ENCODE measurements at places on chromosomes 2 and 18.

DNA sequence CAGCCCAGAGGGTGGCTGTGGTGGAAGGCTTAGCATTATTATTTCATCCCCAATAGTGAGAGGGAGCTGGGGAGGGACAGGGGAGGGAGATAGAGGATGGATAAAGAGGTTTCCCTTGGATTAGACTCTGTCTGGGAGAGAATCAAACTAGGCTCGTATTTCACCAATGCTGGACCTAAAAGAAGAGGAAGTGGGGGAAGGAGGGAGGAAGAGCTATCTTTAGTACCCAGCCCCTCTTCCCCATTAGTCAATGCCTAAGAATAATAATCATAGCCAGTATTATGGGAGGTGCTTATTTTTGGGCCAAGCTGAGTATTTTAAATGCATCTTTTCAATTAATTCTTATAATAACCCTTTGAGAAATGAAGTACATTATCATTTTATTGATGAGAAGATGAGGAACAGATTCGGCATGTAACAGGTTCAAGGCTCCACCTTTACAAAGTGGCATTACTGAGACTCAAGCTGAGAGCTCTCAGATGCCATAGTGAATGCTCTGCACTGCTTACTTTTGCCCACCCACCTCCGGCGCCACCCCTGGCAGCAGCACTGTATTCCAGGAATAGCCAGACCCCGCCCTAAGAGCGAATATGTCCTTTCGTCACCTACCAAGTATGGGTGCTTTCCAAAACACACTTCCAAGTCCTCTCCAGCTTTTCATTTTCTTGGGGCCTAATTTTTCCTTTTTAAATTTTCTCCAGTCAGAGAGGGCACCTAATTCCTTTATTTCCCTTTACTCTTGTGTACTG lies 21.0 kb downstream of the PAX8 start:
- no peak for DNase-seq

- DNase-seq = no peak
Measured at GRCh38 chr2:25246558-25247290, 78.3 kb upstream of the POMC start.

DNA sequence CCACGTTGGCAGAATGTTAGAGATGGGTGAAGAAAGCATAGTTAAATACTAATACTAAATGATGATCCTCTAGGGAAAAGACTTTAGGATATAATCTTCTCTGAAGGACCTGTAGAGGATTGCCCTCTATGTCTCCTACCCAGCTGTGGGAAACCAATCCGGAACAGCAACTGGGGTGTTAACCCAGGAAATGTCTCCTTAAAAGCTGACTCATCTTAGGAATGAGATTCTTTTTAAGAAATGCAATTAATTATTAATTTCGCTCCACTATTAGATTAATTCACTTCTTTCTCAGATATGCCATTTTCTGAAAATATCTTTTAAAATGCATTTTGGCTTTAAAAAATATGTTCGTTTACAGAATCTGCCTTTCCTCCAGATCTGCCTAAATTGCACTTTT lies 7.4 kb downstream of the SCN3A start:
- DNase-seq = no peak

DNA sequence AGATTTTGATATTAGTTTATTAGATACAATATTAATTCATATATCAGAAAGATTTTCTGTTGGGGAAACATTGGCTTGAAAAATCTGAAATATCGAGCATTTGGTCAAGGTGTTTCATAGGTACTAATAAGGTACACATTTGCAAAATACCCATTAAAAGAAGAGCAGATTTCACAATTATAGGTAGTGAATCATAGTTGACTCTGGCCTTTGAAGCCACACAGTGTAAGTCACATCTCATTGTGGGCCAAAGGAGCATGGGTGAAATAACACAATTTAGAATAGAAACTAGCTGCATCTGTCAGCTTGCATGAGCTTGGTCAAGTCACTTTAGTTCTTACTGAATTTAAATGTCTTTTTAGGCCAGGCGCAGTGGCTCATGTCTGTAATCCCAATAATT lies 4.9 kb downstream of the KDM3A start:
- no peak for DNase-seq

GRCh38 chr18:58213440-58213839 lies 169.4 kb downstream of the NEDD4L start:
- DNase-seq = no peak

- DNase-seq = no peak
Measured at GRCh38 chr18:21897811-21898210, 157.2 kb downstream of the MIB1 start.

- no peak for DNase-seq
Measured at GRCh38 chr2:65232636-65233035, 5.0 kb downstream of the ACTR2 start.

DNA sequence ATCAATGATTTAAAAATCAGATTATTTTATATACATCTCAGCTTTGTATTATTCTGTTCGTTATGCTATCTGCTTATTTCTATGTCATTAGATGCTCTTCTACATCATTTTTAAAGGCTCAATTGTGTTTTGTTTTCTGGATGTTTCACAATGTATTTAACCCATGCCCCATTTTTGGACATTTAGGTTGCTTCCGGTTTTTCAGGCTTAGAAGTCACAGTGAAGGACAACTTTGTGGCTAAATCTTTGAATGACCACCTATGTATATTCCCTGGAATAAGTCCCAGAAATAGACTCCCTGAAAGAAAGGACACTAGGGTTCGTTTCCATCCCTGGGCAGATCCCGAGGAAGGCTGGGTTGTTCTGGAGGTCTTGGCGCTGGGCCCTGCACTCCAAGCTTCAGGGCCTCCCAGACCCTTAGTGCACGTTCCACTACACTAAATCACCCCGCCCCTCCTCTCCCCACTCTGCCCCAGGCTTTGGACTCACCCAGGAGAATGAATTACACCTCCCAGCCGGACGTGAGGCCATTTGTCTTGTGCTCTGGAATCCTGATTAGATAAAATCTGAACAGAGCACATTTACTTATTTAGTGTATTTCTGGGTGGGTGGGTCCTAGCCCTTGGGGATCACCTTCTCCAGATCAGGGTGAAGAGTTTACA lies 188.2 kb downstream of the ZFP36L2 start:
- no peak for DNase-seq

- DNase-seq = peak; percentile 34
Measured at GRCh38 chr2:128384446-128384845, 65.8 kb upstream of the HS6ST1 start.

- DNase-seq = no peak
Measured at GRCh38 chr2:44351676-44352075, 9.6 kb downstream of the PREPL start.

GRCh38 chr18:55425698-55426097 lies 162.3 kb downstream of the TCF4 start:
- no peak for DNase-seq

DNA sequence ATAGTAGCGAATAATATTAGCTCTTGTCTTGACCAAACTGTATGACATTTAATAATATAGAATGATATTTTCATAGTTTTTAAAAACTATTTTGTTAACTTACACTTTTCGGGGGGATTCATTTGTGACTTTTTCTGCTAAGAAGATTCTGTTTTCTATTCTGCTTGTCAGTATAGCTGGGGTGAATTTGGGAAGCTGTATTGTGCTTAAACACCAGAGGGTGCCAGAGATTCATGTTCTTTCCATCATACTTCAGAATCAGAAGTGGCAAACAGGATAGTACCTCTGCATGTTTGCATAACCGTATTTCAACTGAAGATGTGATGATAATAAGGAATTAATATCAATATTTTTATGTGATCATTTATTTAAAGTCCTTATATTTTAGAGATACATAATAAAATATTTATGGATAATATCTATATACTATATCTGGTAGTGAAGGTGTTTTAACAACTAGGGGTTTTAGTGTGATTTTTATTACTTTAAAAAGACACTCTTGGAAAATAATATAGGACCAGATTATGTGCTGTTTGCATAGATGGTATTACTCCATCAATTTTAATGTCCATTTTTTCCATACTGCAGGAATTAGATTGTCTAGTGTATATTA lies 81.0 kb downstream of the TAF4B start:
- no peak for DNase-seq

DNA sequence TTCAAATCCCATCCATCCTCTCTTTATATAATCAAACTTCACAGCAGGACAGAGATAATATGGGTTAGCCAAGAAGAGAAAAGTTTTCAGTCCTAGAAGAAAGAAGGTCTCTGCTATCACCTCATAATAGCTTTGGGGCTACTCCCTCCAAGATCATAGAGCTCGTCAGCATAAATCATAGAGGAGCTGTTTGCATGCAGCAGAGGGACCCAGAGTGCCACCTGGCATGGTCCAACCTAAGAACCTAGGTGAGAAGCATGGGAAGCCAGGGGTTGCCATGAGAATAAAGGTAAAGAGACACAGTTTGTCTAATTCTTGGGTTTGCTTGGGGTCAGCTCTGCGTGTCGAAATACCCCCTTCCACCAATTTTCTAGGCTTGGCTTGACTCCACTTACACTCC lies 87.1 kb upstream of the CYP1B1 start:
- no peak for DNase-seq

DNA sequence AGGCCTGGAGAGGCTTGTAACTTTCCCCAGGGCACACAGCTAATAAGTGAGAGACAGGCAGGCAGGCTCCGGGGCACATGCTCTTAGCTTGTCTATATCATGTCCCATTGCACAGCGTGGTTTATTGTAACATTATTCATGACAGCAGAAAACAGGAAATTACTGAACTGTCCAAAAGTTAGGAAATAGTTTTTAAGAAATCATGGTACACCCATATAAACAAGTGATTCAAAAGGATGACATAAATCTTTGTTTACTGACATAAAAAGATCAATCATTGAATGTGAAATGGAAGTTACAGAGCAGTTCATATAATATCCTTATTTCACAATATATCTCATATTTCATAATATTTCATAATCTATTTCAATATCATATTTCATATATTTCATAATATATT lies 34.3 kb upstream of the TXNDC2 start:
- DNase-seq = no peak

DNA sequence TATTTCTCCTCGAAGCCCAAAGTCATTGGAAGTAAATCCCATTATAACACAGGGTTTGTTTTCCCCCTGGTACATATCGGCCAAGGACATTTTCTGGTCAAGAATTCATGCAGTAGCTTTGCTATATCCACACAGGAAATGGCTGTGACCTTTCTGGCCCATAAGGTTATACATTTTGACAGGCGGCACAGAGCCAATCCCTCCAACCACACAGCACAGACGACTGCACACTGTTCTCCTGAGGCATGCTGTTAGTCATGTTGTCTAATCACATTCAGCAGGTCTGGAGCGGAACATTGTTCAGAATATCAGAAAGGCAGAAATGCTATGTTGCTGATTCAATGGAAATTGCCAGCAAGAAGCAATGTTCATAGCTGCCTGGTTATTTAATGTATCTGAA lies 742.3 kb upstream of the SLC8A1 start:
- no peak for DNase-seq

- no peak for DNase-seq
Measured at GRCh38 chr2:188294352-188294926, 2.8 kb downstream of the GULP1 start.

DNA sequence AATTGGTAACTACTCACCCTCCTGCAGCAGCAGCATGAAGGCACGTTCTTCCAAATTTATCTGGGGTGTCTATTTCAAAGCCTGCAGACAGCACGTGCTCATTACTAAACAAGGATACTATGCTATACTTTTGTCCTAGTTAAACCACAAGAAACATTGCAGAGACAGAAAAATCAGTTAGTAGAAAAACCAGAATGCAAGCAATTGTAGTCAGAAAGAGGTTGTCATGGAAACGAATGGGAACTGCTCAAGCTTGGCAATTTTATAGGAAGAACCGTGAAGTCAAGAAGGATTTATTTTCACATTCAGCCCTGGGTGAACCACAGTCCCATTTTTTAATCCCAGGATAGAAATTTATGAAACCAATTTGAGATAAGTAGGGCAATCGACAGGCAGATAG lies 162.2 kb upstream of the PGAP1 start:
- DNase-seq = no peak

GRCh38 chr2:7411691-7412090 lies 494.5 kb downstream of the RNF144A start:
- DNase-seq = no peak

DNA sequence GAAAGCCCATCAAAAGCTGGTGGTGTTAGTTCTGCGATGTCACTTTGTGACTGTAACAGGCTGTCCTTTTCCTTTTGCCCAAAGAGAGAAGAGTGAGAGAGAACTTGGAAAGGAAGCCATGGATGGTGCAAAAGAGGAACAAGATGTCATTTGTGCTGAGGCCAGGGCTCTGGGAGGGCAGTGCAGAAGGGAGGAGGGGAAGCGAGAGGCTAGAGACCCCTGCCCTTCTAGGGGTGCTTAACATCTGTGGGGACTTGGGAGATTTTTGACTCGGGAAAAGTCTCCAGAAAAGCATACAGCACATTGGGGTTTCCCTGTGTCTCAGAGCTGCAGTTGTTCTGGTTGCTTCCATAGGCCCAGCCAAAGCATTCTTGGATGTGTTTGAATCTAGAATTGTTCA lies 49.6 kb downstream of the ZBTB7C start:
- DNase-seq = no peak

DNA sequence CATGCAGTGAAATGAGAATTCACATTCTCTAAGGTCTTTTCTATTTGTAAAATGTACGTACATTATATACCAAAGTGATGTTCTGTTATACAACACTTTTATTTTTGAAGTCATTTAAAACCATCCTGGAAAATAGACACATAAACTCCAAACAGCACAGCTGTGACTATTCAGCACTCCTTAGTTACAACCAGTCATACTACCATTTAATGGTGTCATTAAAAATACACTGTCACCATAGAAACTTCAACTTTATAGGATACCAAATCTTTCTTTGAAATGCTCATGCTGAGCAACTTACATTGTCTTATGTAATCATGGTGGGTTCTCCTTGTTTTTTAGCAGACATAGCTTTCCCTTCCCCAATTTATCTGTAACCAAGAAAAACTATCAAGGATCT lies 85.3 kb downstream of the METTL4 start:
- no peak for DNase-seq

- no peak for DNase-seq
Measured at GRCh38 chr2:159118859-159119500, 150.5 kb downstream of the TANC1 start.

DNA sequence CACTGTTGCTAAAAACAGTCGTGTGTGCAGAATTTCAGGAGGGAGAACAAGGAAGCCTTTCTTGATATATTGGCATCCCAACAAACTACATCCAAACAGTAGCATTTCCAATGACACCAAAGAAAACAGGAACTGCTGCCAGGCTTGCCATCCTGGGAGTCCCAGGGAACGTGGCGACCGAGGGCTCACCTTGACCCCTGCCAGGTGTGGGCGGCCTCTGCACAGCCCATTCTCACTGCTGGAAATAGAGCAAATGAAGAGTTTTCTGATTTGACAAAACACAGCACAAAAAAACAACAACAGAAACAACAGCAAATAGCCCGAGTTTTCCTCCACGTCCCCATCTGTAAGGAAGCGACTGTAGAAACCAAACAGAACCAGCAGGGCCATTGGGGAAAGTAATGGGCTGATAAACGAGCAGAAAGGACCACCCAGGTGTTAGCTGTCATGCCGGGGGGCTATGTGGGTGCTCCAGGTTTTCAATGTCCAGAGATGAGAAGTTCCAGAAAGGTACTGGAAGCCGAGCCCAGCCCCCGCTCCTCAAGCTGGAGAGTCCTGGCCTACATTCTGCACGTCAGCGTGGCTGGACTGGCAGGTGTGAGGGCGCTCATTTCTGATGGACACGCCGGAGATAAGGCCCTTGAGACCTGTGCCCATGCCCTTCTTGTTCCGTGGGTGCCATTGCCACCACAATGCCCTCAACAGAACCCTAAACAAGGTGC lies 80.8 kb downstream of the TWIST2 start:
- DNase-seq = peak; percentile 38

GRCh38 chr18:79530821-79531220 lies 135.1 kb downstream of the NFATC1 start:
- peak; percentile 30 for DNase-seq

- no peak for DNase-seq
Measured at GRCh38 chr2:217045700-217046475, 186.0 kb upstream of the TNP1 start.
